ENCODE measurements at places on chromosomes 4 and X.
A peak's percentile ranks its signal among the peaks of the same experiment; 100 is the strongest.

GRCh38 chrX:1391370-1391706 is 575 bp downstream of the SLC25A6 start:
- no peaks in the 10 kb centered on the region for H3K27me3 ChIP-seq
- peak overlapping the region; percentile 99 for H3K27ac ChIP-seq
- peak overlapping the region; percentile 99 for H3K4me3 ChIP-seq

DNA sequence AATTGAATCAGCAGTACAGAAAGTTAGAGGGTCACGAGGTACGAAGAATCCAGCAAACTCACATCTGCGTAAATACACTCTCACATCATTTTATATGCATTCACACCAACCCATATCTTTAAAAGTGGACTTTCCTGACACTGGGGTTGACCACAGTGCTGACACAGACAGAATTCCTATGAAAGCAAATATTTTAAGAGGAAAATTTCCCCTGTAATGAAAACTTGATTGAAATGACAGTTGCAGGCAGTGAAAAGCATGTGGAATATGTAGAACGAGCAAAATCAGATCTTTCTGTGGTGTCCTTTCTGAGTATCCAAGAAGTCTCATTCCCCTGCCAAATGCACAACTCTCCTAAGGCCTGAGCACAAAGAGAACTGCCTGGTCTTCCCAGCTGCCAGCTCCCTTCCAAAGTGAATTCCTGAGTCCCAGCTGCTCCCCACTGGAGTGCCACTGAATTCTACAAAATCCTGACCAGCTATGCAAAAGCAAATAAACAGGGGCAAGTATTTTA is 50.5 kb upstream of the FAM9C start:
- H3K4me3 ChIP-seq = no peak overlapping the region
- no peaks in the 10 kb centered on the region for H3K27me3 ChIP-seq
- DNase-seq = no peak

- H3K27me3 ChIP-seq = no peaks in the 10 kb centered on the region
- DNase-seq = no peak
- peaks cover 7% of the 10 kb centered on the region for H3K4me1 ChIP-seq
- H3K27ac ChIP-seq = no peak overlapping the region
- no peaks in the 10 kb centered on the region for H3K36me3 ChIP-seq
These were observed 30.1 kb upstream of the SPARCL1 start for GRCh38 chr4:87559090-87559837.

DNA sequence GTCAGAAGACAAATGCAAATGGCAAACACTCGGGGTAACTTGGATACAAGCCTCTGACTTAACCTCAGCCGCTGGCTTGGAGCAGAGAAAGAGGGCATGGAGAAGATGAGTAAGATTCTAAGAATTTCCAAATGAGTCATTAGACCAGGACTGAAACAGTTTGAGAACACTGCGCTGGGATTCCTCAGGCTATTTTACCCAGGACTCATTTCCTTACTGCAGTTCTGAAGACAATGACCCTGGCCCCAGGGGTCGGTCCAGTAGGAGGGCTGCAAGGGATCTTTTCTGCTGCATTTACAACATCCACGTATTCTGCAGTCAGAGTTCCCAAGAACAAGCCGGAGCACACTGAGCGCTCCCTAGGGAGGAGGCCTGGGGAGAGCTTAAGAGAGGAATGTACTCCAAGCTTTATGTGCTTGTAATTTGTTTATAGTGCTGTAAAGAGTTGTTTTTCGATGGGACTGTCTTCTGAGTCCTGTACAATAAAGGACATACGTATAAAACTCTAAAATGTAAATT is 27.3 kb upstream of the SORBS2 start:
- H3K27ac ChIP-seq = peak overlapping the region; percentile 76
- DNase-seq = peak; percentile 82
- H3K4me3 ChIP-seq = peak overlapping the region; percentile 16
- H3K36me3 ChIP-seq = no peaks in the 10 kb centered on the region

GRCh38 chrX:131613260-131613659 is 69.4 kb downstream of the OR13H1 start:
- H3K36me3 ChIP-seq = no peaks in the 10 kb centered on the region
- no peaks in the 10 kb centered on the region for H3K27me3 ChIP-seq
- DNase-seq = no peak
- no peaks in the 10 kb centered on the region for H3K4me1 ChIP-seq
- H3K27ac ChIP-seq = no peak overlapping the region

GRCh38 chrX:105461016-105461415 is 240.5 kb upstream of the TEX13A start:
- no peaks in the 10 kb centered on the region for H3K4me1 ChIP-seq
- no peaks in the 10 kb centered on the region for H3K27me3 ChIP-seq
- no peak overlapping the region for H3K27ac ChIP-seq
- H3K36me3 ChIP-seq = no peaks in the 10 kb centered on the region
- DNase-seq = no peak

DNA sequence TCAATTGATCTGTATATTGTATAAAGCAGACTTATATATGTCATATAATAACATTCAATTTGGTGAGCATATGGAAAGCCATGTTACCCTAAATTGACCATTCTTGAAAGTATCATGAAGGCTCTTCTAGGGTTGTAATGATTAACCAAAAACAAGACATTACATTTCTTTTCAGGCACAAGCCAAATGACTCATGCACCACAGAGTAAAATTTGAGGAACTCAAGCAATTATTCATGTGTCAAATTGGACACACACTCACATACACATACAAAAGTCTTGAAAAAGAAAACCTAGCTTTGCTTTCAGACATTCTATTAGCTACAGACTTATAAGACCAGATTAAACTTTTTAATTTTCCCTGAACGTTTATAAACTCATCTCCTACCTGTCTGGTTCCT is 146.5 kb upstream of the PCDH18 start:
- DNase-seq = no peak
- H3K27ac ChIP-seq = no peak overlapping the region
- no peak overlapping the region for H3K4me3 ChIP-seq
- H3K4me1 ChIP-seq = no peaks in the 10 kb centered on the region
- H3K27me3 ChIP-seq = no peaks in the 10 kb centered on the region

DNA sequence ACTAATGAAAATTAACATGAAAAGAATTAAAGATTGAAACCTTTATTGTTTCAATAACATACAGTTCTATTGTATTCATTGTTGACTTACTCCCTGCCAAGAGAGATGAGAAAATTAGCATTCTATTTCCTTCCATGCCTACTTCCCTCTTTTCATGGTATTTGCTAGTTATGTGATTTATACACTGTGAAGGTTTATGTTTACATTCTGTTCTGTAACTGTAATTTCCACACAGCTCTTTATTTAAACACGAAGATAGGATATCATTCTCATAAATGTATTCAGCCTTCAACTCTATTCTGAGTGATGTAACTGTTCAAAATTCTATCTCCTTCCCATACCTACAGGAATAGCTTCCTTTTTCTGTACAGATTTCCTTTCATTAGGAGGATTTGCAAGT is 6.6 kb downstream of the CCDC110 start:
- no peak overlapping the region for H3K27ac ChIP-seq
- no peaks in the 10 kb centered on the region for H3K27me3 ChIP-seq
- no peak for DNase-seq
- H3K4me1 ChIP-seq = no peaks in the 10 kb centered on the region

Measured in ascending aorta (tissue), 2 donors.